Activated T-helper 1 cell treated with anti-CD3 and anti-CD28 coated beads, Interleukin-12 subunit alpha, Interleukin-12 subunit beta, Interleukin-2, Interleukin-4 antibody, amounts not matched to agents 30 ng/mL and 10 ng/mL and 1 ng/mL, durations not matched to agents 14 hours and 24 hours and 36 hours (primary cell): ENCODE measurements at places on chromosomes 13 and 19. TPM values are rescaled to one million over a fixed set of nuclear protein-coding genes. Genes with fewer than 3 reads are reported as not detected.
A peak's percentile ranks its signal among the peaks of the same experiment; 100 is the strongest.

Gene CRB3
- total RNA-seq: 0.29 and 0.39 TPM in 2 replicates

DNA sequence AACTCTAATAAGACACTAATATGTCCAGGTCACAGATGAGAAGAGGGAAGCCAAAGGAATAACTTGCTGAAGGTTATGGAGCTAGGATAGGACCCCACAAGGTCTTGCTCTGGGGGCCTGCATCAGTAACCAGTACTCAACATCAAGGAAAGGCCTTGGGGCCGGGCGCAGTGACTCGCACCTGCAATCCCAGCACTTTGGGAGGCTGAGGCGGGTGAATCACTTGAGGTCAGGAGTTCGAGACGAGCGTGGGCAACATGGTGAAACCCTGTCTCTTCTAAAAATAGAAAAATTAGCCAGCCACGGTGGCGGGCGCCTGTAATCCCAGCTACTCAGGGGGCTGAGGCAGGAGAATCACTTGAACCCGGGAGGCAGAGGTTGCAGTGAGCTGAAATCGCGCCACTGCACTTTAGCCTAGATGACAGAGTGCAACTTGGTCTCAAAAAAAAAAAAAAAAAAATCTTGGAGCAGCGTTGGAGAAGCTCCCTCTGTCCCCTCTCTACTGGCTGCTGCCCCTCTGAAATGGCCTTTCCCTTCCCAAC lies 1.8 kb downstream of the LONP1 start:
- H3K4me1 ChIP-seq: peaks cover 25% of the 10 kb centered on the region
- H3K36me3 ChIP-seq: peaks cover 26% of the 10 kb centered on the region
- H3K4me3 ChIP-seq: peak overlapping the region; percentile 98
- DNase-seq: no peak

DNA sequence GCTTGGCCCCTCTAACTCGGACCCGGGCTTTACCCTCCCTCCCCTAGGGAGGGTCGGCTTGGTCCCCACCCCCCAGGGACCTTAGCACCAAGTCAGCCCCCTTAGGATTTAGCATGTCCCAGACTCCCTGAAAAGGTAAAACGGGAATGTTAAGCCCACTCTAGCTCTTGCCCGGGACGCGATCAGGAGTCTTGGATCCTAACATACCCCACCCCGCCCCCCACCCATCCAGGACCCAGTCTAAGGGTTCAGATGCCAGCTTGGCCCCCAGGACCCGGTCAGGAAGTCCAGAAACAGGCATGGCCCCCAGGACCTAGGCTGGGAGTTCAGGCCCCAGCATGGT lies 437 bp downstream of the EPOR start:
- peaks cover 22% of the 10 kb centered on the region for H3K27me3 ChIP-seq
- H3K36me3 ChIP-seq: peaks cover 5% of the 10 kb centered on the region
- no peak for DNase-seq
- H3K4me3 ChIP-seq: no peak overlapping the region

Gene CD22
- 4.7 and 5.1 TPM in 2 replicates for total RNA-seq

DNA sequence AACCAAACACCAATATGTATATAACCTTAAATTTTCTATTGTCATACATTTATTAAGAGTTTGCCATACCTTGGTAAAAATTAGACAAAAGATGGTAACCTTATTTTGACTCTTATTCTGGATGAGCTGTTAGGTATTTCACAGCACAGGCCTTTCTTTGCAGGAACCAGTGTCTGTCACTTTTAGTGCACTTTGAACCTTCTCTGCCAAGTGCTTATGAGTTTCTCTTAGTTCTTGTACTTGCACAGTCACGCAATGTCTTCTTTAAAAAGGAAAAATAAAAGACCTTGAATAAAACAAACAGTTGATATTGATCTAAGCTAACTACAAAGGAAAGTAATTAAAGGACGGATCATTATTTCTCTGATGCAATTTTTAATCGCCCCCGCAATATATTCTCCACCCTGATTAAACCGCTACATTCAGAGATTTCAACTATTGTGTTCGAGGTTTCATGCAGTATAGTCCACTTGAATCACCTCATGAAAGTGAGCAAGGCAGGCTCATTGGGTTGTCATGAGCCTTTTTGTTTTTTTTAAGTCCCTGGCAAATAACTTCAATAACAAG lies 534.5 kb downstream of the KLF5 start:
- H3K4me3 ChIP-seq: no peak overlapping the region
- H3K4me1 ChIP-seq: peaks cover 8% of the 10 kb centered on the region
- no peak for DNase-seq
- no peaks in the 10 kb centered on the region for H3K27me3 ChIP-seq
- no peak overlapping the region for H3K27ac ChIP-seq
- no peaks in the 10 kb centered on the region for H3K36me3 ChIP-seq

Gene TJP3
- total RNA-seq: 0.08 TPM in 1 of 2 replicates, not detected in the other

GRCh38 chr19:17103177-17103576 lies 27.6 kb downstream of the MYO9B start:
- no peaks in the 10 kb centered on the region for H3K27me3 ChIP-seq
- H3K36me3 ChIP-seq: peaks cover 38% of the 10 kb centered on the region
- no peak for DNase-seq
- H3K27ac ChIP-seq: no peak overlapping the region
- no peak overlapping the region for H3K4me3 ChIP-seq

DNA sequence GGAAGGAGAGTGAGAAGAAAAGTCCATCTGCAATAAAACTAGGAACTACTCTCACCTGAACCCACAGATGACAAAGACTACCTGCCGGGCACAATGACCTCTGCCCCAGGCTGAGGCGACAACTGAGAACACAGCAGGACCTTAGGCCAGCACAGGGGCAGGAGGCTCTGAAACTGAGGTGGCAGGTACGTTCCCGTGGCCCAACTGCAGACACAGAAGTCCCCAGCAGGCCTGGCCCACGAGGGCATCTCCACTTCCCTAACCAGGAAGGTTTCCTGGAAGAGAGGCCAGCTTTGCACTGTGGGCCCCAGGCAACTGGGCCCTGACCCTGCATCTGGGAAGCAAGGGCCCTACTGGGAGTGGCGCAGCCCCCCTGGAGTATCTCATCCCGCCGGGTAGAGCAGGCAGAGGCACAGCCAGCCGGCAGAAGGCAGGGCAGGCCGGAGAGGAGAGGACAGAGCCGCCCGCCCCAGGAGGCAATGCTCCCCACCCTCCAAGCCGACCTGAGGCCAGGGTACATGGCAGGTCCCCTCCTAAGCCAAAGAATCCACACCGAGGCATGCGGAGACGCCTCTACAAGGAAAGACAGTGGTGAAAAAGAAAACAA lies 32.7 kb downstream of the STK24 start:
- peaks cover 87% of the 10 kb centered on the region for H3K4me1 ChIP-seq
- no peaks in the 10 kb centered on the region for H3K27me3 ChIP-seq
- peaks cover 22% of the 10 kb centered on the region for H3K36me3 ChIP-seq
- DNase-seq: no peak

Gene BCAM
- total RNA-seq: not detected in 2 replicates

GRCh38 chr19:7904074-7905020 lies 670 bp downstream of the MAP2K7 start:
- H3K4me1 ChIP-seq: peaks cover 29% of the 10 kb centered on the region
- peak overlapping the region; percentile 90 for H3K4me3 ChIP-seq
- H3K27ac ChIP-seq: peak overlapping the region; percentile 79
- peak; percentile 68 for DNase-seq
- peaks cover 9% of the 10 kb centered on the region for H3K36me3 ChIP-seq

DNA sequence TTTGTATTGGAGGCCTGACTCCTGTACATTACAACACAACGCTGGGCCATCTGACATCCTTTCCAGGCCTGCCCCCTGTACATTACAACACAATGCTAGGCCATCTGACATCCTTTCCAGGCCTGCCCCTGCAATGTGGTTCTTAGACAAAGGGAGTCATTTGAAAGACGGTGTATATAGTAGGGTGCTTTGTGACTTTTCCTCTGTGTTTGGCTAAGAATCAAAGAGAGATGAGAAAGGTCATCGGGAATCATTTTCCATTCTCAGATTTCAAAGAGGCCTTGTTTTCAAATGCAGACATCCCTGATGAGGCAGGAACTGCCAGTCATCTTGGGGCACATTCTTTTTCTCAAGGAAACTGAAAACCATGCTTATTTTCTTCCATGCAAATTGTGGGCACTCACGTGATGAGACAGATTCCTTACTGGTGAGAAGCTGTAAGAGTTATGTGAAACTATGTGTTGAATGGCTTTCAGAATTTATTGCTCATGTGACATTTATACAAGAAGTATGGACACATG lies 551.6 kb downstream of the MYO16 start:
- no peaks in the 10 kb centered on the region for H3K4me1 ChIP-seq
- H3K4me3 ChIP-seq: no peak overlapping the region
- H3K27ac ChIP-seq: no peak overlapping the region
- H3K36me3 ChIP-seq: no peaks in the 10 kb centered on the region
- H3K27me3 ChIP-seq: peaks cover 11% of the 10 kb centered on the region

- DNase-seq: peak; percentile 77
- H3K27me3 ChIP-seq: no peaks in the 10 kb centered on the region
- peaks cover 60% of the 10 kb centered on the region for H3K4me1 ChIP-seq
- peak within 1 kb of the TSS; percentile 94 for H3K27ac ChIP-seq
- peaks cover 13% of the 10 kb centered on the region for H3K36me3 ChIP-seq
- peak within 1 kb of the TSS; percentile 96 for H3K4me3 ChIP-seq
Observed at GRCh38 chr19:39406656-39407409, at the start of gene ZFP36. ZFP36 (plus strand) TSS chr19:39406847; CDS start chr19:39406905, 58 bp downstream.

Gene FCER2
- not detected in 2 replicates for total RNA-seq

DNA sequence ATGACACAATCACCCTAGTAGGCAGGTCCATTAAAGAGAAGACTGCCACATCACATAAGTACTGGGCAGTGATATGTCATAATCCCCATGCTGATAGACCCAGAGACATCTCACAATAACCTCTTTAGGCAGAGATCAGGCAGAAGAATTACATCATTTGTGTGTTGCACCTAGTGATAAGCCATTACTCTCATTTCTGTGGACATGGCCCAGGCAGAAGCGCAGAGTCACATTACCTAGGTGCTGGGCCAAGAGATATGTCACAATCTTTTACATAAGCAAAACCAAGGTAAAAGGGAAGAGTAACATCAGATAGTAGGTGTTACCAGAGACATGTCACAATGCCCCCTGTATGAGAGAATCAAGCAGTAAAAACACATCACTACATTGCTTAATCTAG lies 71.9 kb downstream of the ZNF726 start:
- DNase-seq: no peak
- H3K27ac ChIP-seq: no peak overlapping the region
- no peak overlapping the region for H3K4me3 ChIP-seq
- no peaks in the 10 kb centered on the region for H3K4me1 ChIP-seq

GRCh38 chr13:43835701-43836100 lies 43.8 kb downstream of the CCDC122 start:
- no peak overlapping the region for H3K4me3 ChIP-seq
- no peak overlapping the region for H3K27ac ChIP-seq
- H3K4me1 ChIP-seq: no peaks in the 10 kb centered on the region
- DNase-seq: no peak
- H3K36me3 ChIP-seq: no peaks in the 10 kb centered on the region

Gene ZNF865
- total RNA-seq: 12.6 and 13.2 TPM in 2 replicates

GRCh38 chr13:110030394-110030928 lies 244.1 kb upstream of the IRS2 start:
- no peak for DNase-seq
- no peak overlapping the region for H3K4me3 ChIP-seq
- H3K36me3 ChIP-seq: no peaks in the 10 kb centered on the region
- no peaks in the 10 kb centered on the region for H3K27me3 ChIP-seq
- H3K27ac ChIP-seq: no peak overlapping the region

Gene TSKS
- total RNA-seq: 1.3 and 2.0 TPM in 2 replicates

Gene TMEM161A
- total RNA-seq: 46.0 and 48.9 TPM in 2 replicates

Gene PLIN4
- not detected in 2 replicates for total RNA-seq

GRCh38 chr19:57825511-57825910 lies 4.6 kb upstream of the ZNF587B start:
- H3K27ac ChIP-seq: no peak overlapping the region
- peaks cover 51% of the 10 kb centered on the region for H3K36me3 ChIP-seq
- peaks cover 29% of the 10 kb centered on the region for H3K4me1 ChIP-seq
- DNase-seq: no peak
- H3K27me3 ChIP-seq: no peaks in the 10 kb centered on the region

Gene ZSCAN22
- 4.7 and 4.8 TPM in 2 replicates for total RNA-seq

GRCh38 chr13:113996081-113996911 lies 22.4 kb upstream of the C13orf46 start:
- peaks cover 35% of the 10 kb centered on the region for H3K36me3 ChIP-seq
- no peaks in the 10 kb centered on the region for H3K27me3 ChIP-seq
- no peaks in the 10 kb centered on the region for H3K4me1 ChIP-seq
- H3K4me3 ChIP-seq: no peak overlapping the region
- no peak overlapping the region for H3K27ac ChIP-seq
- no peak for DNase-seq

- no peak overlapping the region for H3K27ac ChIP-seq
- H3K4me3 ChIP-seq: no peak overlapping the region
- no peaks in the 10 kb centered on the region for H3K4me1 ChIP-seq
- no peaks in the 10 kb centered on the region for H3K36me3 ChIP-seq
- no peaks in the 10 kb centered on the region for H3K27me3 ChIP-seq
Observed at GRCh38 chr13:111484141-111484925, 163.9 kb downstream of the TEX29 start.

- H3K36me3 ChIP-seq: no peaks in the 10 kb centered on the region
- no peak for DNase-seq
- H3K4me3 ChIP-seq: no peak overlapping the region
- no peak overlapping the region for H3K27ac ChIP-seq
- H3K27me3 ChIP-seq: no peaks in the 10 kb centered on the region
Observed at GRCh38 chr13:92221916-92222315, 823.5 kb downstream of the GPC5 start.

- H3K4me1 ChIP-seq: no peaks in the 10 kb centered on the region
- no peaks in the 10 kb centered on the region for H3K27me3 ChIP-seq
- no peak overlapping the region for H3K4me3 ChIP-seq
- H3K27ac ChIP-seq: no peak overlapping the region
- no peaks in the 10 kb centered on the region for H3K36me3 ChIP-seq
Observed at GRCh38 chr13:84096216-84096615, 213.9 kb upstream of the SLITRK1 start.

DNA sequence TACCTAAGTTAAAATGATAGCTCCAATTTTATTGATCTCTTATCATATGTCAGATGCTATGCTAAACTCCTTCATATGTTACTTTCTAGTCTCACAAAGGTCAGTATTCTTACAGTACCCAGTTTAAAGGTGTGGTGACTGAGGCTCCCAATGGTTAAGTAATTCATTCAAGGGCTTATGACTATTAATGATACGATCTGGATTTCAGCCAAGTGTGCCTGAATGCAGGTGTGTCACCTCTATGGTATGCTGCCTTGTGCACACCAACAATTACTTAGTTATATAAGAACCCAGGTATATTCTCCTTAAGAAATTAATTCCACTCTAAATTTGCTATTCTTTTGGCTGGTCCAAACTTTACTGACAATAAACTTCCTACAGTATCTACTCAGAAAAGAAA lies 84.6 kb upstream of the TRPC4 start:
- H3K27ac ChIP-seq: no peak overlapping the region
- H3K27me3 ChIP-seq: no peaks in the 10 kb centered on the region
- no peaks in the 10 kb centered on the region for H3K36me3 ChIP-seq
- no peak for DNase-seq
- no peaks in the 10 kb centered on the region for H3K4me1 ChIP-seq
- no peak overlapping the region for H3K4me3 ChIP-seq

Gene IRF2BP1
- total RNA-seq: 20.9 and 21.5 TPM in 2 replicates

Gene ZNF737
- total RNA-seq: 4.6 and 5.5 TPM in 2 replicates

Gene FAM216B
- not detected in 2 replicates for total RNA-seq

DNA sequence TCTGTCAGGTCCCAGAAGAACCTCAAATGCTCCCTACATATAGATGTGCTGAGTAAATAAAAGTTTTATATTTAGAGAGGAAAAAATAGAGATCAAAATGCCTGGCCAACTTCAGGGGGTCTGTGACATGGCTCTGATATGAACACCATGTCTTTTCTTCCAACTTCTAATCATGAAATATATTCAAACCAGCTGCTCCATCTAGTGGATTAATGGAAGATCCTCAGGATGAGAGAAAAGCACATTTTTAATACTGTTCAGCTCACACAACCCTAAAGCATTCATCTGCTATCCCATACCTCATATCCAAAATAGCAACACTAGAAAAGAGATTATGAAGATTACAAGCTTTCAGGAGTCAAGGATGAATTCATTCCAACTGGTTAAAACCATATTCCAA lies 56.0 kb upstream of the DOCK9 start:
- no peak overlapping the region for H3K4me3 ChIP-seq
- H3K4me1 ChIP-seq: peaks cover 23% of the 10 kb centered on the region
- H3K27me3 ChIP-seq: no peaks in the 10 kb centered on the region
